ENCODE measurements at places on chromosomes 11 and 22. TPM values are rescaled to one million over a fixed set of nuclear protein-coding genes. Genes with fewer than 3 reads are reported as not detected.

DNA sequence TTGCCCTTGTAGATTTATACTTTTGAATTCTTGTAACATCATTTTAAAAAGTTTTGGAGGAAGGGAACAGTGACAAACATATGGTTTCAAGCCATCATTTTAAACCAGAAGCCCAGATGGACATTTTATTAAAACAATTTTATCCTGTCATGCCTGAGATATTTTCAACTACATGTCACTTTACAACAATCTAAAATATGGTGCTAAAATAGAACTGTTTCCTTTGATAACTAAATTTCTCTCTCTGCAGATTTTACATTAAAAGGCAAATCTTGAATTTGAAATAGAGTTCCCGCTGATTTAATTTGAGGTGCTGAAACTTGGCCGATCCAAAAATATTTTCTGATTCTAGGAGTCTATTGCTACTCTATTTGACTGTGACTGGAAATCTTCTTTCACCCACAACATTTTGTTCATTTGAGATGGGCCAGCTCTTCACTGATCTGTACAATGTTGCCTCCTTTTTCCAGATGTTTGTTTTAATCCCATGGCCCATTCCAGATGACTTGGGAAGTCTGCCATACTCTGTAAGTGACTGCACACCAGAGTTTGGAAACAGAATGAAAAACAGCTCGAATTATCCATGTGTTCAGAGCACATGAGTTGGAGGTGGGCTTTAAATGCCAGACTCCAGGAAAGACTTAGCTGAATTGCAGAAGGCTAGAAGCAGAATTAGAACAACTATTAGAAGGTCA lies 402.5 kb downstream of the TMEM135 start:
- peak; percentile 62 for DNase-seq

GRCh38 chr11:118646393-118646792 lies 33.1 kb downstream of the TREH start:
- DNase-seq = no peak

VWCE gene
- polyA plus RNA-seq = 4.9 TPM

CD6 gene
- polyA plus RNA-seq = 0.40 TPM

GRCh38 chr11:112753706-112754105 lies 207.5 kb upstream of the NCAM1 start:
- DNase-seq = no peak

- no peak for DNase-seq
These were observed 91.3 kb downstream of the DHCR7 start for GRCh38 chr11:71356904-71357303.

GRCh38 chr11:121626507-121626875 lies 173.7 kb upstream of the SORL1-AS1 start:
- no peak for DNase-seq

GRCh38 chr11:113105592-113105991 lies 144.4 kb downstream of the NCAM1 start:
- DNase-seq = no peak

GGTLC3 gene
- not detected for polyA plus RNA-seq

GRCh38 chr22:26995235-26995634 lies 337.8 kb downstream of the MIAT start:
- DNase-seq = peak; percentile 62

- DNase-seq = no peak
These were observed 3.6 kb upstream of the UBXN1 start for GRCh38 chr11:62682518-62682917.

GRCh38 chr11:12893787-12894672 lies 115.1 kb upstream of the RASSF10 start:
- DNase-seq = peak; percentile 43

BTBD18 gene
- polyA plus RNA-seq = 0.15 TPM

DNA sequence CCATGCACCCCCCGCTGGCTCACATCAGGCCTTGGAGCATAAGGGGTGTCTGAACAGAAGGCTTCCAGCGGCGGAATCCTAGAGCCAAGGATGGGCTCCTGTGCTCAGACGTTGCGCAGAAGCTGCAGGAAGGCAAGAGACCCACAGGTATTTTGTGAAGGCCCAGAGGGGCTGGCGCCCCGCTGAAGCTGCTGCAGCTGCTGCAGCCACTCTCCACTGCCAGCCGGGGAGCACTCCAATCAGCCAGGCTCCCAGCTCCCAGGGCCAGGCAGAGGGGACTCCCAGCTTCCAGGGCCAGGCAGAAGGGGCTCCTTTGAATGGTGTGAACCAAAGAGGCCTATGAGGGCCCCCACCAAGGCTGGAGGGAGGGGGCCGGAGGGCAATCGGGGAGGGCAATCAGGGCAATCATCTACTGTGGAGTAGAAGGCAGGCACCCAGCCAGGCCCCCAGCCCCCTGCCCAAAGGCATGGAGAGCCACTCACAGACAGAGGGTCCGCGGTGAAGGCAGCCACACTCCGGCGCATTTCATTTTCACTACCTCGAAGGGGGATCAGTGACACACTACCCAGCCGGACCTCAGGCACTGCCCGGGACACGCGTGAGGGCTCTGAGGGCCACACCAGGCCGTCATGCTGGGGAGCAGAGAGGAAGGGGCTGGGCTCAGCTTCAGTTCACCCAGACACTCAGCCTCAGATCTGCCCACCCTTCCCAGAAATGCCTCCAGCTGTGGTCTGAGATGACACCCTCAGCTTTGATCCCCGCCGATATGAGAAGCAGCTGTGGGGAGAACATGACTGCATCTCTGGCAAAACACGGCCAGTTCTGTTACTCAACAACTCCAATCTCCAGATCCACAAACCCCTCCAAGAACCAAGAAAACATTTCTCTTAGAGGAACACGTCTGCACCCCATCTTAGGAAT lies 11.6 kb upstream of the PDE2A start:
- DNase-seq = peak; percentile 59

PHETA2 gene
- polyA plus RNA-seq = 17.9 TPM

INS gene
- polyA plus RNA-seq = not detected

DNA sequence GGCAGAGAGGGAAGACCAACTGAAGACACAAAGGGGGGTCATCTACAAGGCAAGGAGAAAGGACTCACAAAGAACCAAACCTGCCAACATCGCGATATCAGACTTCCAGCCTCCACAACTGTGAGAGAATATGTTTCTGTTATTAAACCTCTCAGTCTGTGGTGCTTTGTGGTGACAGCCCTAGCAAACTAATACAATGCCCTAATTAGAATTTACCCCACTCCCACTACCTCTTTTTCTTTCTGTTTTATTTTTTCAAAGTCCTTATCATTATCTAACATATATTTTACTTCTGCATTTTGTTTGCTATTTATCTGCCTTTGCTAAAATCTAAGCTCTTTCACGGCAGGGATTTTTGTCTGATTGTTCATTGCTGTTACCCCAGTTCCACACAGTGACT lies 2.5 kb upstream of the OR52D1 start:
- no peak for DNase-seq

- DNase-seq = no peak
These were observed 138.2 kb downstream of the COMMD9 start for GRCh38 chr11:36150986-36151385.

- no peak for DNase-seq
These were observed 467 bp downstream of the ESS2 start for GRCh38 chr22:19143967-19144400.

- no peak for DNase-seq
These were observed 37.4 kb upstream of the ZBED5 start for GRCh38 chr11:10895285-10895684.

NCR3LG1 gene
- polyA plus RNA-seq = 0.28 TPM

DNA sequence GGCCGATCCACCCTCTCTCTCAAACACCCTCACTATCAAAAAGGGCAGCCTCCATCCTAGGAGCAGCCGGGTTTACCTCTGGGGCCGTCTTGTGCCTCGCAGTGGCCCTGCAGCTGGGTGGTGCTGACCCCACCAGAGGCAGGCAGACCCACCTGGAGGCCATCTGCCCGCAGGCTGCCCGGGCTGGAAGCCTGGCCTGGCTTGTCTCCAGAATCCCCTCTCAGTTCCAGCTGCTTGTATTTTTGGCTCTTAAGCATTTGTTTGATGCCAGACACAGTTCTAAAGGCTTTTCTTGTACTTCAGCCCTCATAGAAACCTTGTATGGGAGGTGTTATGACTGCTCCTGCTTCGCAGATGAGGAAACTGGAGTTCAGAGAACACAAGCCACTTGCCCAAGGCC lies 4.2 kb upstream of the NFAM1 start:
- DNase-seq = no peak

DNA sequence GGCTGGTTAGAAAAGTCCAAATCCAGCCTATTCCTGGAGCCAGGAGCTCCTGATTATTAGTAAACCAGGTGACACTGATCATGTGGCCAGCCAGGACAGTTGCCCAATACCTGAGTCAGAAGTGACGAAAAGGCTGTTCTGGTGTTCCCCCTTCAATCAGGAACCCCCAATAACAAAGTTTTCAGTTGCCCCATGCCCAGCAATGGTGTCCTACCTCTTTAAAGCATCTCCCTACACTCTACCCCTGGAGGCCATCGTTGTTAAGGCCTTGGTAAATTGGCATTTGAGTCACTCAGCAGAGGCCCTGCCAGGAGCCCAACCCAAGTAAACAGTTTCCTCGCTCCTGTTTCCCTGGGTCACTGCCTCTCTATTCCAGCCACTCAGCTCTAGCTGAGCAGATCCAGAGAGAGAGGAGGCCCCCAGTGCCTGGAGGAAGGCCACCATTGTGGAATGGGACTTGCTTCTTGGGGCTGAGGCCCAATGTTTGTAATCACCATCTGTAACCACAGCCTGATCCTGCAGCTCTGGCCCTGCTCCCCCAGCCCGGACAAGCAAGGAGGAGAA lies 25.0 kb downstream of the ARHGAP1 start:
- DNase-seq = peak; percentile 40

ZNF280A gene
- polyA plus RNA-seq = 0.26 TPM

FAM83F gene
- 0.10 TPM for polyA plus RNA-seq

GRCh38 chr11:22477312-22477711 lies 139.1 kb downstream of the SLC17A6 start:
- DNase-seq = no peak

DNA sequence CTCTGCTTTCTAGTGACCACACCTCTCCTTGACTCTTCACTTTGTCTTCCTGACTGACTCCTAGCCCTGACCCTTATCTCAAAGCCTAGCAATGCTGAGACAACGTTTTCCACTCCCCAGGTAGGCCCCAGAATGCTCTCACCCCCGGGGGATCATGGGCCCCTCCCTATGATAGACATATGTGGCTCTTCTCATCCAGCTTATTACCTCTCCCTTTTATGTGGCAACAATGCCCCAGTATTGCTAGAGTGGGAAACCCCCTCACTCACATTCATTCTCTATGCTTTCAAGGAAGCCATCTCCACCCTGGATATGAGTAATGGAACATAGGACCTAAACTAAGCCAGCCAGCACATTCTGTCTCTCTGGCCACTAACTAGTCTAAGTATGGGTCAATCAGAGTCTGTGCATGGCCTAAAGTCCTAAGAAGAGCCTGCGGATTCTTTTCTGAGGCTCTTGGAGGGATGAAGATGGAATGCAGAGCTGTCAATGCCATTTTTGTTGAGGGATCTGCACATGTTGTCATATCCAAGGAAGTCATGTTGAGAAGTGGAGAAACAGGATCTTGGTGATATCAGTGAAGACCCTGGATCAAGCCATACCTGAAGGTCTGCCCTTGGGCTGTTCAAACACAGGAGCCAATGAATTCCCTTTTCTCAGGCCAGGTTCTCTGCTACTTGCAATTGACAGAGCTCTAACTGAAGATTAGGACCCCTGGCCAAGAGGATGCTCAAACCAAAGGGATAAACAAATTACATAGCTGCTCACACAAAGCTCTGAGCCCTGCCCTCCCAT lies 79.8 kb upstream of the GRK3 start:
- no peak for DNase-seq

DNA sequence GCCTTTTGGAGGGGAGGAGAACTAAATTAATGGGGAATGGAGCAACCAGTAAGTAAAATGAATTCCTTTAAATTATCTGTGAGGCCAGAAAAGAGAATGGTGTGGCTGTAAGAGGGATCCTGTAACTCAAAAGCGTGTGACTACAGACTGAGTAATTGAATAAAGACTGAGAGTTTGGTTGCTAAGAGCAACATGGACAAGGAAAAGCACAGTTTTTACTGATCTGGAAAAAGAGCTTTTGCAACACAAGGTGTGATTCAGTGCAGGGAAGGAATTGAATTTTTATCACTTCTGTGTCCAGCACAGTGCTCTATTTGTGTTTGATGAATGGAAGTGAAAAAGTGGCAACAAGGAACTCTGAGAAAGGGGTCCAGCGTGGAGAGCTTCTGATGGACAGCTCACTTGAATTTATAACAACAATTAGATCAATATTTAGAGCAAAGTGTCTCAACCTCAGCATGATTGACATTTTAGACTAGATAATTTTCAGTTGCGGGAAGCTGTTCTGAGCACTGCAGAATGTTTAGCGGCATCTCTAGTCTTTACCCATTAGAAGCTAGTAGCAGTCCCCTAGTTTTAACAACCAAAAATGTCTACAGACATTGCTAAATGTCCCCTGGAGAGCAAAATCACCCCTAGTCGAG lies 202.8 kb upstream of the BDNF start:
- DNase-seq = no peak

DNA sequence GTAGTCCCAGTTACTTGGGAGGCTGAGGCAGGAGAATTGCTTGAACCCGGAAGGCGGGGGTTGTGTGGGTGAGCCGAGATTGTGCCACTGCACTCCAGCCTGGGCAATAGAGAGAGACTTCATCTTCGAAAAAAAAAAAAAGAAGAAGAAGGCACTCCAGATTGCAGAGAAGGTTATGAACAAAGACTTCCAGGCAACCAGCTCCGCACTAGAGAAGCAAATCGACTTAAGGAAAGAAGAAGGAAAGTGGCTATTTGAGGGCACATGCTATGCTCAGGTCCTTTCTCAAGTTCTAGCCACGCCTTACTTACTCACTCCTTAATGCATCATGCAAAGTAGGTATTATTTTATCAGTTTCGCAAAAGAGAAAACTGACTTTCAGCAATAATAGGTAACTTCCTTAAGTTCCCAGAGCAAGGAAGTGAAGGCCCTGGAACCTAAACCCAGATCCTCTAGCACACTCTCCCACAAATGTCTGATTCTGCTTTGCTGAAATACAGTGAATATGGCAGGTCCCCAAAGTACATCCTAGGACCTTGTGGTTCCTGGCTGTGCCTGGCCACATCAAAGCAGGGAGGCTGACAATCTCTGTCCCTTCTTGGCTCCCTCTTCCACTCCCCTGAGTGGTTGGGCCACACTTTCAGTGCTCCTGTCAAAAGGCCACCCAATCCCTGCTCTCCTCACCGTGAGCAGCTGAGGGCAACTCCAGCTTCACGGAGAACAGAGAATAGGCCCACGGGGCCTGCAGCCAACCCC lies 14.2 kb downstream of the CD3E start:
- DNase-seq = no peak

DNA sequence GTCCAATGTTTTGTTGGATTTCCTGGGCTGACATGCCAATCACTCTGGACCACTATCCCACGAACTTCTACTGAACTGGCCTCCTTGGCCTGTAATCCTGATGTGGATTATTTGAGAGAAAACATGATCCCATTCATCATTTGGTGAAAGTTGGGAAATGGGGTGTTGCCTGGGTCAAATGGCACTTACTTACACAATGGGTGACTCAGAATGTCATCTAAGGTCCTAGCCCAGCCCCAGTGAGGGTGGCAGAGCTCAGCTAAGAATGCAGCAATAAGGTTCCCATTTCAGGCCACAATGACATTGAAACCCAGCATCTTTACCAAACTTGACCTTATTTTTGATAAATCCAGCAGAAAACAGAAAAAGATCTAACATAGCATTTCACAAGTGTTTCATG lies 8.0 kb upstream of the DSCAML1 start:
- no peak for DNase-seq

ZNF214 gene
- 1.5 TPM for polyA plus RNA-seq

- DNase-seq = no peak
These were observed 270.2 kb downstream of the CTTN start for GRCh38 chr11:70668204-70669202.
